ENCODE measurements at places on chromosomes 5 and 9.

DNA sequence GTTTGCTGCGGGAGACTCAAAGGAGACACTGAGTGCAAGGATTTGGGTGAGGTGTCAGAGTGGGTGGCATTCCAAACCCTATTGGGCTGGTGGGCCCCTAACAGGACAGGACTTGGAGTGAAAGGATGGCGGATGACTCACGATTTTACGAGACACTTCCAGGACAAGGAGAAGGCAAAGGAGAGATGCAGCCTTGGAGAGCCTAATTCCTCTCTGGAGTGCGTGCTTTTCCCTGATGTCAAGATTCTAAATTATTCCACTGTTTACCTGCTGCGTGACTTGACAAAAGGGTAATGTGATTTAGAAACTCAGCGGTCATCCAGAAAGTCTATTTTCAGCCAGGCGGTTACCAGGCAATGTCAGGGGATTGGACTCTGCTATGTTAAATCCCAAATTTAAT lies 41.6 kb upstream of the CD180 start:
- no peak for DNase-seq

GRCh38 chr5:10562201-10563109 lies 1.4 kb upstream of the ANKRD33B start:
- DNase-seq, result no peak

DNA sequence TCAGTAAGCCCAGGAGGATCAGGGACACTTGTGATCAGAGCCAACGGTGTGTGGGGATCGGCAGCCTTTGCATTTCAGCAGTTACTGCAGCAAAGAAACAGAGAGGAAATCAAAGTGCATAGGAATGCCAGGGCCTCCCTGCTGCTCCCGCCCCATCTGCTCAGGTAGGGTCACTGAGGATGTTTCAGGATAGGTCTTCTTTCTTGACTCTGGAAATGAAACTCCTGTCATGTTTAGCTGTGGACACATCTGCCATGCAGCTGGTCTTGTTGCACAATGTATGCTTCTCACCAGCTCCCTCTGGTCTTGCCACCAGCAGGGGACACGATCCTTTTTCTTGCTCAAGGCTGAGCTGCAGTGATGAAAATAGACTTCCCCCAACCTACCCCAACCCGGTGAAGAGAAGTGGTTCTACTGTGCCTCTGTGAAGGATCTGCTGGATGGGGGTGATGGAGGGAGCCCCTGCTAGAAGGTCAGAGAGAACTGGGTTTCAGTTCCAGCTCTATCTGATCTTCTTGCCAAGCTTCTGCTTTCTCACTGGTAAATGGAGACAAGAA lies 185.2 kb upstream of the KLF4 start:
- DNase-seq, result peak; percentile 72

GRCh38 chr5:31824869-31825517 lies 186.1 kb downstream of the PDZD2 start:
- no peak for DNase-seq

- no peak for DNase-seq
Observed at GRCh38 chr5:119055294-119055693, 15.6 kb upstream of the DMXL1 start.

DNA sequence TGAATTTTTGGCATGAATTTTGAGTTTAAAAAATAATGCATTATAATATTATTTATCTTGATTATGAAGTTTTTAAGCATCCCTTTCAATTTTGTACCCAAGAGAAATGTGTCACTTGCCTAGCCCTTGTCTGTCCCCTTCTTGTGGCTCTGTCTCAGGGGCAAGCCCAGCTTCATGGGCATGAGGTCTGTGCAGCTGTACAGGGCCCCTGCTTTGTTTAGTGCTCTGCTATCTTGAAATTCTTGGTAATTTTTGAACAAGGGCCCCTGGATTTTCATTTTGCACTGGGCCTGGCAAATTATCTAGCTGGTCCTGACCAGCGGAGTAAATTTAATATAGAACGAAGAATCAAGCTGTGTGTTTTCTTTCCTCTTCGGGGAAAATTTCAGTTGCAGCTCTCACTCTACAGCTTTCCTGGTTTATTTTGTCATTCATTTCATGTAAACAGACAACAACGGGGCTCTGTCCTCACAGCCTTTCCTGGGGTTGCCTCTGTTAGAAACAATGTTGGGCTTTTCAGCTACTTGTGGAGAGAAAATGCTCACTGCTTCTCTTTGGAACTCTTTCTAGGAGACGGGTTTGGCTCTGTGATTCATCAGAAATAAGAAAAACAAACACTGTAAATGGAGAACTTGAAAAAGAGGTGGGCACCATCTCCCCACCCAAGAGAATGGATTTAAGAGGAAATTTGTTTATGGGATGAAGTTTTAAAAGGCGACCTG lies 41.1 kb downstream of the LIX1 start:
- DNase-seq, result peak; percentile 98

- DNase-seq, result no peak
Observed at GRCh38 chr5:134449167-134449566, 37.5 kb upstream of the CDKN2AIPNL start.

GRCh38 chr9:72290311-72290710 lies 74.7 kb downstream of the ZFAND5 start:
- DNase-seq, result no peak

DNA sequence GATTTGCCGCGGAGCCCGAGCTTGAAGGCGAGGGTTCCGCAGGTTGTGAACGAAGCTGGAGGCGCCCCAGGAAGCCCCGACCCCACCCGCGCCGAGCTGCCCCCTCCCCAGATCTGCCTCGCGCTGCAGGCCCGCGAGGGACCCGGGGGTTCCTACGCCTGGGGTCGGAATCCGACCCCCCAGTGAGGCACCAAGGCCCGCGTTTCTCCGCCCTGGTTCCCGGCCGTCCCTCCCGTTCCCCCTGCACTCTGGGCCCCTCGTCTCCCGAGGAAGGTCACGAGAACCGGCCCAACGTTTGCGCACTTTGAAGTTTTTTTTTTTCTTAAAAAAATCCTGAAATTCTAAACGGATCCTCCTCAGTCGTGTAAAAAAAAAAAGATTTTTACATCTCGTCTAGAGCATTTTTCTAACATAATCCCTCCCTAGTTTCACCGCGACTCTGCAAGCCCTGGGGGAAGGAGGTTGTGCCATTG lies 880 bp upstream of the GFPT2 start:
- DNase-seq, result no peak

- peak; percentile 84 for DNase-seq
Observed at GRCh38 chr5:61817472-61818326, 485.6 kb downstream of the ZSWIM6 start.

DNA sequence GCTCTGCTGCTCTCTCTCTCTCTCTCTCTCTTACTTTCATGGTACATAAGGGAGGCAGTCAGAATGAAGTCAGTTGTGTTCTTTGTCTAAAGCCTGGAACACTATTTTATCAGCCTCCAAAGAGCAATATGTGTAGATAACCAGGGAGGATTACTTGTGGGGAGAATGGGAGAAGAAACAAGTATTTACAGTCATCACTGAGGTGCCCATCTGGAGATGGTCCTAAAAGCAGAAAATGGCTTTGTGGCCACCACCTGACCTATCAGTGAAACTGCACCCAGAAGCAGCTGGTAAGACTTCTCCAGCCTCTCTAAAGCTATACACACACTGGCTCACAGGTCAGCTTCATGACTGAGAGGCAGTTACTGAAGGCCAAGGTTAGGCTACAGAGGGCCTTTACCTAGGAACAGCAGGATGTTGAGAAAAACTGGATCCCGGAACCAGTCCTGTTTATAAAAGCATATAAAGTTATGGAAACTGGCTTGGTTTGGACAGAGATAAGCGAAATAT lies 75.1 kb downstream of the MRPS27 start:
- DNase-seq, result peak; percentile 93

DNA sequence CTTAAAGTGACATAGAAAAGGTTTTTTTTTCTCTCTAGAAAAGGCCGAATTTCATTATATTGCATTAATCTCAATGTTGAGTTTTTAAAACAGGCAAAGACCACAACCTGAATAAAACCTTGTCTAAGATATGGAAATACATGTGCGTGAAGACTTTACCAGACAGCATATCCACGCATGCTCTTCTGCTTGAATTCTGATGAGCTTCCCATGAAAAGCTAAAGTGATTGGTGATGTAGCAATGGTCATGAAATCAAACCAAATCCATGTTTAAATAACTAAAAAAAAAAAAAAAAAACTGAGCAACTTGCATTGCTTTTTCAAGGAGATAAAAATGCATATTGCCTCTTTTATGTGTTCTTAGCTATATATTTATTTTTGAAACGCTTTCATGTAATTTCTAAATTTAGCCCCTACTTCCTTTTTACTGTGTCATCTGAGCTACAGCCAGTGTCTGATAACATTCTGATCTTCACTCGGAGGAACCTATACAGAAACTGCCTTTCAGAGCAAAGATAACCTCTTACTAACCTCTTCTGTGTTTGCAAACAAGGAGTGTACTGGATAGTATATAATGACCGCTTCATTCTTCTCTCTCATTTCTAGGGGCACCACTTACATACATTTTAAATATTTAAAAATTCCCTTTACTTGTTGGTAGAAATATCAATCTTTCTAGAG lies 179.1 kb upstream of the GNA14 start:
- DNase-seq, result no peak

- DNase-seq, result no peak
Observed at GRCh38 chr5:137113161-137113560, 386.0 kb downstream of the SPOCK1 start.

DNA sequence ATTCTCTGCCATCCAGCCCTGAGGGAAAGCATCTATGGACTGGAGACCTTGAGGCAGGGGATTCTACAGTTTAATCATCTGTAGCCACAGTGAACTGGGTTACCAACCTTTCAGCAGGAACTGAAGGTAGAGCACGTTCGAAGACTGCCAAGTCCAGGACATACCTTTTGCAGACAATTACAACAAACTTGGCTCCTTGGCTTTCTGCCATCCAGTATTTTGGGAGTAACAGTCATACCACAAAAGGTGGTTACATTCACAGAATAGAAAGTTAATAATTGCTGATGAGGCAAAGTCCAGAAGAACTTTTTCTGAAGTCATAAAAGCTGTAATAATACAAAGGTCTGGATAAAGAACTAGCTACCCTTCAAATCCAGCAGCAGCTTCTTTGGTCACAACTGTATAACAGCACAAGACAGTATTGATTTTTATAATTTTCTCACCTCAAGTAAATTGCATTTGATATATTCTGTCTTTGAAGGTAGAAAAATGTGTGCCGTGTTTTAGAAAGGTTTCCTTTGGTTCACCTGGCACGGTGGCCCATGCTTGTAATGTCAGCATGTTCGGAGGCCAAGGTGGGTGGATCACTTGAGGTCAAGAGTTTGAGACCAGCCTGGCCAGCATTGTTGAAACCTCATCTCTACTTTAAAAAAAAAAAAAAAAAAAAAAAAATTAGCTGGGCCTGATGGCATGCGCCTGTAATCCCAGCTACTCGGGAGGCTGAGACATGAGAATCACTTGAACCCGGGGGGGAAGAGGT lies 236.6 kb downstream of the NR3C1 start:
- DNase-seq, result no peak

DNA sequence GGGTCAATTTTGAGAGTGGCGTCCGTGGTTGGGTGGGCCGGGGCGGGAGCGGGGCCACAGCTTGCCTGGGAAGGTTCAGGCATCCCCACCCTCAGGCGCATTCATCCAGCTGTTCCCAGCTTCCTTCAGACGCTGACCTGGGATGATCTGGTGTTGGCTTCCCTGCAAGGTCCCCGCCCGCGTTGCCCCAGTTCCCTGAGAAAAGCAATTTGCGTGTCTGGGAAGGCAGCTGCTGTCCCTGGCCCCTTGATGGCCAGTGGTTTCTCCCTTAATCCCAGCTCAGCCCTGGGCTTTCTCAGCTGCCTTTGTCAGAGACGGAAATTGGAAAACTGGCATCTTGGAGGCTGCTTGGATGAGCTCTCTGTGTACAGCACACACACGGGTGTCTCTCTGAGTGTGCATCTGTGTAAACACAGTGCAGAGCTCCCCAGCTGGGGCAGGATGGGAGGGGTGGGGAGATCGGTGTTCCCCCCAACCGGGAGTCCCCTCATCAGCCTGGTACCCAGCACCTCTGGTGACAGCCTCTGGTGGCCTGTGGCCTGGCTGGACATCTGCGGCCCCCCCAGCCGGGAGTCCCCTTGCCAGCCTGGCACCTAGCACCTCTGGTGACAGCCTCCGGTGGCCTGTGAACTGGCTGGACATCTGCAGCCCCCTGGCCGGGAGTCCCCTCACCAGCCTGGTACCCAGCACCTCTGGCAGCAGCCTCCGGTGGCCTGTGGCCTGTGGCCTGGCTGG lies 94.0 kb downstream of the COL5A1 start:
- DNase-seq, result peak; percentile 2

- no peak for DNase-seq
Observed at GRCh38 chr5:105807290-105807689, 1863.4 kb downstream of the EFNA5 start.

- DNase-seq, result peak; percentile 26
Observed at GRCh38 chr5:95162231-95162992, 122.5 kb downstream of the MCTP1 start.

- DNase-seq, result peak; percentile 55
Observed at GRCh38 chr5:109455598-109456096, 45.9 kb upstream of the PJA2 start.

GRCh38 chr5:82018462-82018861 lies 46.6 kb downstream of the ATG10 start:
- peak; percentile 36 for DNase-seq

GRCh38 chr5:156800929-156801328 lies 49.2 kb upstream of the PPP1R2B start:
- DNase-seq, result peak; percentile 48

- no peak for DNase-seq
Observed at GRCh38 chr5:150009671-150010387, 9.3 kb downstream of the HMGXB3 start.

DNA sequence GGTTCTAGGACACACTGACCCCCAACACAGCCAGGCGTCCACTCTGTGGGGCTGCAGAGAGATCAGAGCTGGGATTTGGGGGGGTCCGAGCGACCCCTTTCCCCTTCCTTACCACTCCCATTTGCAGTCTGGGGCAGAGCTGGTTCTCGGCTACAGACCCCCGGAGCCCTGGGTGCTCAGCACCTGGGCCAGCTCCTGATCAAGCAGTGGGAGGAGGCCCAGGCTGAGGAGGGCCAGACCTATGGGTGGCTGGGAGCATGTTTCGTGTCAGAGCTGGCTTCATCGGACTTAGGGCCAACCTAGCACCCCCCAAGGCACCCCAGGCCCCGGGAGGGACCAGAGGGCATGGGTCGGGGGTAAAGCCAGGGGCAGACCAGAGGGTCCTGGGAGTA lies 7.6 kb downstream of the GRIN1 start:
- DNase-seq, result no peak

DNA sequence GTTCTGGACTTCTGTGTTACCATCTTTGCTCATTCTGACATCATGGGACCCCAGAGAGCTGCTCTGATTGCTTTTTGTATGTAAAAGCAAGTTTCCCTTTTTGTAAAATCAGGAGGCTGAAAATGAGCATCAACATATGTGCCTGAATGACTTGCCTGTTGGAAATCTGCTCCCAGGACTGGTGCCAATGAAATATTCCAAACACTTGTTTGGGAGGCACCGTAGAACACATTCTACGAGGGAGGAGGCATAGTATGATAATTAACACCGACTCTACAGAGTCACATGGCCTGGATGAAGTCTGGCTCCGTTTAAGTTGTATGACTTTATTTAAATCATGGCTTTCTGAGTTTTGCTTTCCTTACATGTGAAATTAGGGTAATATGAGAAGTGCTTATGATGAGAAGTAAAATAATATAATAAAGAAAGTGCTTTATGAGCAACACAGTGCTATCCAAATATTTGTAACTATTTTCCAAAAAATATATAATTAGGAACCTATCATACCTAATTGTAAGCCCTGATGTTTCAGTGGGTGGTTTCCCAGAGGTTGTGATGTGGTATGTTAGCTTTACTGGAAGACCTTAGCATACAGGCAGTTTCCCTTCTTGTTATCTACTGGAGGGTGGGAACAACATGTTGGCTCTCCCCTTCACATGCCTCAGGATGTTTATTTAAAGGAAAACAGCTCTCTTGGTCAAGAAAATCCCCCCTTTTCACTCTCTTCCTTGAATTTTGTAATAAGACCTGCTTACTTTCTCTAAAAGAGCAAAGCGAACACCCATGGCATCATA lies 238.1 kb downstream of the FBXL7 start:
- no peak for DNase-seq

Data from pons (tissue), 1 donor.